Activated T-helper 1 cell treated with anti-CD3 and anti-CD28 coated beads, Interleukin-2, amount 50 U/mL, for 16 hours (primary cell): ENCODE measurements at places on chromosomes 16 and 17.
A peak's percentile ranks its signal among the peaks of the same experiment; 100 is the strongest.

GRCh38 chr16:35184356-35184870 is 1725.0 kb downstream of the TP53TG3F start:
- DNase-seq: no peak

- DNase-seq: no peak
These were observed 25.3 kb downstream of the CDIP1 start for GRCh38 chr16:4513086-4513860.

GRCh38 chr16:51666074-51666473 is 515.0 kb upstream of the SALL1 start:
- DNase-seq: no peak

GRCh38 chr17:33977729-33978514 is 277.2 kb upstream of the CCL2 start:
- DNase-seq: no peak

DNA sequence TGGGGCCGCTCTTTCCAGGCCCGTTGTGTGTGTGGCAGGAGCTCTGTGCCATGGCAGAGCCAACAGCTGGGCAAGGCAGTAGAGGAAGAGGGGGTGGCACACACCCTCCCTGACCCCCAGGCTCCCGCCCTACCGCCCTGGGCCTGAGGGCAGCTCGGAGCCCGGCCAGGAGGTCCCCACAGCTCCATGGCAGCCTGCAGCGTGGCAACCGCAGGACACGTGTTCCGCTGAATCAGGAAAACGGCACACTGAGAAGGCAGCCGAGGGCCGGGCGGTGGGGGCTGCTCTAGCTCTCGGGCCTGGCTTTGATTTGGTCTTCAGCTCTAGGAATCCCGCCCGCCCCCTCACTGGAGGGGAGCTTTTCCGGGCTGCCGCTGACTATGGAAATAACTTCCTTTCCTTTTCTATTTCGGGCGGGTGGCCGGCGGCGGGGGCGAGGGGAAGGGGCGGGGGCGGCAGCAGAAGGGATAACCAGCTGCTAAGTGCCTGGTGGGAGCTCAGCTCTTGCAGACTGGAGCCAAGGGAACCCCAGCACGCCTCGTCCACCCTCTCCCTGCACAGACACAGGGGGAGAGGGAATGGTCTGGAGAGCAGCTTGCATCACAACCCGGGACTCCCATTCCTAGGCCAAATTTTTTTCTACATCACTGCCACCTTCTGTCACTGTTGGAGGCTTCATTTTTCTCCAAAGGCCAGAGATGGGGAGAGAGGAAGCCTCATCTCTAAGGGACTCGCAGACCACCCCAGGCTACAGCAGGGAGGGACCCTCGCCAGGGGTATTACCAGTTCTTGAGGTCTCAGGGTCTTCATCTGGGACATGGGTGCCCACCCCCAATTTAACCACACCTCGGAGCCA is 24.8 kb upstream of the MRPS23 start:
- DNase-seq: no peak

- peak; percentile 55 for DNase-seq
These were observed 7.0 kb downstream of the MPP2 start for GRCh38 chr17:43900183-43900857.

DNA sequence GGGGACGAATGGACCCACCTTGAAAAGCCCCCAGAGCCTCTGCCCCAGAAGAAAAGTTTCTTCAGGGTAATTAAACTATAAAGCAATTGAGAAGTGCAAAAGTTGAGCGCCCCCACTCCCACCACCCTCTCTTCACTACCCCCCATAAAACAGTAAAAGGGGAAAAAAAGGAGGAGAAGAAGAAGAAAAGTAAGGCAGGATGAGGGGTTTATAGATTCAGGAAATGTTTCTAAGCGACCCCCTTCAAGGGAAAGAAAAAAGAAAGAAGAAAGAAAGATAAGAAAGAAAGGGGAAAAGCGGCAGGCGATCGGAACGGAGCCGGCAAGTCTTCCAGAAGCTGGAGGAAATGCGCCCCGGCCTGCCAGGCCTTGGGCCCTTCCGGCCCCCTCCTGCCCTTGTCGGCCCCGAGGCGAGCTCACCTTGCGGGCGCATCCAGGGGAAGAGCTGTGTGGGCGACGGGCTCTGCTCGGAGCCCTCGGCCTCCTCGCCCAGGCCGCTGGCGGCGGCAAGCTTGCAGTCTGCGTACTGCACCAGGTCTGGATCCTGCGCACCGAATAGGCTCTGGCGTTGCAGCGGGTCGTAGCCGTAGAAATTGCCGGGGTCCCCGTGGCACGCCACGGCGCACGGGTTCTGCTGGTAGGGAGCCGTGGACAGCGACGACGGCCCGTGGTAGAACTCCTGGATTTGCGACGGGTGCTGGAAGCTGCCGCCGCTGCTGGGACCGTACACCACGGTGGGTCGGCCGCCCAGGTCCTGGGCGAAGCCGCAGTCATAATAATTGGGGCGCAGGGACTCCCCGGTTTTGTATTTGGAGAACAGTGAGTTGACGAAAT is 1.0 kb downstream of the HOXB8 start:
- no peak for DNase-seq

GRCh38 chr17:77363821-77364361 is 223.1 kb downstream of the SEC14L1 start:
- DNase-seq: no peak

DNA sequence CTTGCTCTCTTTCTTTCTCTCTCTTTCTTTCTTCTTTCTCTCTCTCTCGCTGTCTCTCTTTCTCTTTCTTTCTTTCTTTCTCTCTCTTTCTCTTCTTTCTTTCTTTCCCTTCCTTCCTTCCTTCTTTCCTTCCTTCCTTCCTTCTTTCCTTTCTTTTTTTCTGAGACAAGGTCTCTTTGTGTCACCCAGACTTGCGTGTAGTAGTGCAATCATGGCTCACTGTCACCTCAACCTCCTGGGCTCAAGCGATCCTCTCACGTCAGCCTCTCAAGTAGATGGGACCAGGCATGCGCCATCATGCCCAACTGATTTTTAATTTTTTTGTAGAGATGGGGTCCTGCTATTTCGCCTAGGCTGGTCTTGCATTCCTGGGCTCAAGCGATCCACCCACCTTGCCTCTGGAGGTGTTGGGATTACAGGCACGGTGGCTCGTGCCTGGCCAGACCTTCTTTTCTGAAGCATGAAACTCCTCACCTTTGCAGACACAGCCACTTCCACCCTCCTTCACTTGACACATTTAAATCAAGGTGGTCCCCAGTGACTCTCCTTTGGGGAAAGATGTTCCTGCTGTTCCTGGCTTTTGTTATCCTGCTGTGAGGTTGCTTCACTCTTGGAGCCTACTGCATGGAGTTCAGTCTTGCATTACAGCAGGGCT is 26.8 kb upstream of the NKD1 start:
- DNase-seq: no peak

- no peak for DNase-seq
These were observed 11.5 kb downstream of the TAC4 start for GRCh38 chr17:49836111-49837030.

GRCh38 chr16:78254841-78255240 is 155.4 kb downstream of the WWOX start:
- DNase-seq: no peak

DNA sequence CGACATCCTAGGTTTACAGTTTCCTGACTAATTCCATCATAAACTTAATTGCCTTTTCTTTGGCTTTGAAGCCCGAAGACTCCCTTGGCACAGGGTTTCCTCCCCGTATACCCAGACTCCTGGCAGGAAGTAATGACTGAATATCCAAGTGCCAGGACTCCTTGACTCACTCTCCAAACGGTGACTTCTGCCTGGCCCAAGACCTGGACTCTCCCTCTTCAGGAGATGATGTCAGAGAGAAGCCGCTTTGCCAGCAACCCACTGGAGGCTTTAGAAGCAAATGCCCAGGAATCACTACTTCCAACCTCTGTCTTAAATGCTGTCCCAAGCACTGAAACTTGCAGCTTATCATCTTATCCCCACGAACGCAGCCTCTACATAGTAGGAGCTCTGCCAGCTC is 146.5 kb downstream of the RGS9 start:
- DNase-seq: no peak

DNA sequence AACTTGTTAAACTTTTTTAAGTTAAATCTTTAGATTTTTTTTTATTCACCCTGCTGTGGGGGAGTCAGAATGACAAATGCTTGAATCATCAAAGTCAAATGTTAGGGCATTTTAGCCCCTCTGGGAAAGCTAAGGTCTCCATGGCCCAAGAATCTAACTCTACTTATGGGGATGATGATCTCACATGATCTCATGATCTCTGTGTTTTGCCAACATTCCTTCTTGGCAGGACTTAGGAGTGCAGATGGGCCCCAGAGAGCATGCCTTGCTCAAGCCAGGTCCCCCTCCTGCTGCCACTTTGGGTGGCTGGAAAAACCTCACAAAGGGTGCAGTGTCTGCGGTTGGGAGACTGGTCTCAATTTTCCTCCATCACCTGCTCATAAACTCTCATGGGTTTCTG is 108.6 kb downstream of the PRKCB start:
- no peak for DNase-seq

- DNase-seq: no peak
These were observed 6.3 kb downstream of the SAP30BP start for GRCh38 chr17:75673487-75673886.

- DNase-seq: no peak
These were observed 15.1 kb downstream of the GNPTG start for GRCh38 chr16:1366712-1367299.

DNA sequence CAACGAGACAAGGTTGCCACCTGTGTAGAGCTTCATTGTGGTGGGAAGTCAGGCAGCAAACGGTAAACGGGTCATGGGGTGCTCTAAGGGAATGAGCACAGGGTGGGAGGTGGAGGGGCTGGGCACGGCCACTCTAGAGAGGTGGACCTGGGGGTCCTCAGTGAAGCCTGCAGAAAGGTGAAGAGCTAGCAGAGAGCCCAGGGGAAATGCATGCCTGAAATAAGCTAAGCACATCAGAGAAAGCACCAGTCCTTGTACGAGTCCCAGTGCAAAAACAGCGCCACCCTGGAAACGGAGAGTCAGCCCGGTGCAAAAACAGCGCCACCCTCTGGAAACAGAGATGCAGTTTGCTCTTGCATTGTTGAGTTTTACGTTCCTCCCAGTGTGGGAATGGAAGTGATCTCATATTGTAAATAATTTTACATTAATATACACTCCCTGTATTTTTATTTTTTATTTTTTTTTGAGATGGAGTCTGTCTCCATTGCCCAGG is 65.0 kb downstream of the TBC1D16 start:
- DNase-seq: no peak

- DNase-seq: no peak
These were observed 41.8 kb downstream of the GAS7 start for GRCh38 chr17:10156599-10156947.

GRCh38 chr17:47727704-47728036 is 5.4 kb upstream of the TBX21 start:
- no peak for DNase-seq

- no peak for DNase-seq
These were observed 682 bp downstream of the XAF1 start for GRCh38 chr17:6756425-6757031.

DNA sequence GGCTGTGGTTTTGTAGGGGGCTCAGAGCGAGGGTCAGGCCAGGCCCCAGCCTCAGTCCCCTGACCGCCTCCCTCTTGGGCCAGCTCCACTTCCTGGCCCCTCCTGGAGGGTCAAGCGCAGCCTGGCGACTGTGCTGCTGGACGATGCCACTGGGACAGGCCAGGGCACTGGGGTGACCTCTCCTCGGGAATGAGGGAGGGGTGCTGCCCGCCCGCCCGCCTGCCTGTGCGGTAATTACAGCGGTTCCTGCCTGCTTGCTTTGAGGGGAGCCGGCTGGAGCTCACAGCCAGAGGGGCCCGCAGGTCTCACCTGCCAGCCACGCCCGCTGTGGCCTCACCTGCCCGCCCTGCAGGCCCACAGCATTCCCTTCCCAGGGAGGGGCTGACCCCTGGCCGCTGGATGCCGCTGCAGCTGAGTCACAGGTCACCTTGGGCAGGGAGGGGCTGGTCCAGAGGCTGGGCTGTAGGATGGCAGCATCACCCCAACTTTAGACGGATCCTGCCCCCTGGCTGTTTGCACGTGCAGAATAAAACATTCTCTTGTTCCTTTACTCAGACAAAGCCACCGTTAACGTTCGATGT is 76.7 kb upstream of the CBX4 start:
- no peak for DNase-seq

DNA sequence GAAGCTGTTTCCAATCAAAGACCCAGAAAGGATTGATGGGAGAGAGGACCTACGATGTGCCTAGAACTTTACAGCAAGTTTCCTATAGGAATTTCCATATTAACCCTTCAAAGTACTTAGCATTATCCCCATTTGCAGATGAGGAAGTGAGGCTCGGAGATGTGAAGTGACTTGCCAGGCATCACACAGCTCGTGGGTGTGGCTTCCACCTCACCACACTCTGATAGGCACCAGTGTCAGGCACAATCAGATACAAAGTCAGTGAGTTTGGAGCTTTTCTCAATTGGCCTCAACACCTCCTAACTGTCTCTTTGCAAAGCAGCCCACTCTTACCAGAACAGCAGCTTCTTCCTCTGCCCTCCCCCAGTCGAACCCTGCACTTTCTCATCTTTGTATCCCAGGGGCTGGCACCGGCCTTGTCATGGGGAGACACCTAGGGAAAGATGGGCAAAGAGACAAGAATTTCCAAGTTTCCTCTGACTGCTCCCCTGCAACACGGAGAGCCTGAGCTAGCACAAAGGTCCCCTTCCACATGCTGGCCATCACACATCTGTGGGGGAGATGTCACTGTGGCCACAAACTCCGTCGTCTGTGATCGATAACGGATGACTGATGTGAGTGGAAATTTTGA is 37.4 kb upstream of the CCL1 start:
- no peak for DNase-seq

- no peak for DNase-seq
These were observed 10.3 kb downstream of the CENPV start for GRCh38 chr17:16342979-16343378.

GRCh38 chr16:11550791-11551498 is 35.8 kb downstream of the LITAF start:
- no peak for DNase-seq

GRCh38 chr17:7323731-7324437 is 5.3 kb downstream of the NEURL4 start:
- DNase-seq: peak; percentile 60

DNA sequence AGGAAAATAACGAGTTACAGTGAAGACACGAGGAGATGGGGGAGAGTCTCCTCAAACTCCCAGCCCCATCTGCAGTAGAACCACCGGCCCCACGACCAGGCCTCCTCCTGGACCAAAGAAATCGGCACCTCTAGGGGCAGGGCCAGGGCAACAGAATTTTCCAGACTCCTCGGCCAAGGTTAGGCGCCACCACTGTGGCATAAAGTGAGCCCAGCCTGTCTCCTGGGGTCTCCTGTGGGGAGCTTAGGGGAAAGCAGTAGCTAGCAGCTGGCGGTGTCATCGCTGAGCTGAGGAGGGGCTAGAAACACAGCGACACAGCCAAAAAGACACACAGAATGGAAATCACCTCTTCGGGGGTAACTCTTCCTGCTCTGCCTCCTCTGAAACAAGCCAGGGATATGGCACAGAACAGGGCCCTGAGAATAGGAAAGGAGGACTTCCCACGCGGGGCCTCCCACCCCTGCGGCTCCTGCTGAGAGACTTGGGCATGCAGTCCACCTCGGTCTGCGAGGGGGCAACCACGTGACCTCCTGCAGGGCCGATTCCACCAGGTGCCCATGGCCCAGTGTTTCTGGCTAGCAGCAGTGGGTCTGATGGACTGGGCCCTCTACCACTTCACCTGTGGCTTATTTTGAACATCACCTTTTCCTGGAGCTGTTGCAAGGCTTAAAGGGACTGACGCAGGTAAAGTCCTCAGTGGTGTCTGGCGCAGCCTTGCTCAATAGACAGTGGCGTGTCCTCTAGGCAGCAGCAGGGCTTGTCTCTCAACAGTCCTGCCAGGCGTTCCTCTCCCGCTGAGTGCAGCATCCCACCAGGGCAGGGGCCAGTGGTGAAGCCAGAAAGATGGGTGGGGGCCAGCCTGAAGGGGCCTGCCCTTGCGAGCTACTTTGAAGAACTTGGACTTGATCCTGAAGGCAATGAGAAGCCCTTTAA is 6.7 kb upstream of the GINS2 start:
- DNase-seq: no peak

- no peak for DNase-seq
These were observed 79.5 kb downstream of the RTN4RL1 start for GRCh38 chr17:1945621-1946020.
